ENCODE measurements at places on chromosomes 3 and 15. TPM values are rescaled to one million over a fixed set of nuclear protein-coding genes. Genes with fewer than 3 reads are reported as not detected.

The SYNPR gene
- not detected for total RNA-seq

The ILDR1 gene
- not detected for total RNA-seq

The NPAP1 gene
- not detected for total RNA-seq

The HACD3 gene
- 7.0 TPM for total RNA-seq

The SH2D7 gene
- total RNA-seq = not detected

The KNG1 gene
- total RNA-seq = not detected

The GPR149 gene
- 0.18 TPM for total RNA-seq

The CD86 gene
- 0.29 TPM for total RNA-seq

The LTK gene
- 4.9 TPM for total RNA-seq

The CASR gene
- total RNA-seq = 3.0 TPM

All from stomach (tissue), 19 donors.